ENCODE measurements at places on chromosomes 16 and 17. TPM values are rescaled to one million over a fixed set of nuclear protein-coding genes. Genes with fewer than 3 reads are reported as not detected.
A peak's percentile ranks its signal among the peaks of the same experiment; 100 is the strongest.

- DNase-seq: no peak
Measured at GRCh38 chr17:28704219-28704858, 7.3 kb downstream of the PROCA1 start.

GRCh38 chr16:68073902-68074760, 11.0 kb upstream of the NFATC3 start:
- no peak for DNase-seq

- no peak for DNase-seq
Measured at GRCh38 chr17:78357672-78358537, 2.0 kb downstream of the SOCS3 start.

DNA sequence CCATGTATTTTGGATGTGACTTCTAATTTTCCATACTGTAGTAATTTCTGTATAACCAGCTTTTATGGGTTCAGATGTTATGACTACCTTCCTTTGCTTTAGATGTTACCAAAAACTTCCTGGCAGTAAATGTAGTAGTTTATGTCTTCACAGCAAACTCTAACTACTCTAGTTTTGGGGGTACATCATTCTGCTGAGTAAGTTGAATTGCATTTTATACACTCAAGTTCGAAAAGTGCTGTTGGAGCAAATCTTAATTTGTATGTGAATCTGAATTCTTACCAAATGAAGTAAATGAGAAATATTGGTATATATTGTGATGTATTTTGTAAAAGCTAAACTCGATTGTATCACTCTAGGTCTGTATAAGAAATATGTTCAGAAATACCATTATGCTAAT, 728.3 kb upstream of the CDH8 start:
- no peak for DNase-seq

DNA sequence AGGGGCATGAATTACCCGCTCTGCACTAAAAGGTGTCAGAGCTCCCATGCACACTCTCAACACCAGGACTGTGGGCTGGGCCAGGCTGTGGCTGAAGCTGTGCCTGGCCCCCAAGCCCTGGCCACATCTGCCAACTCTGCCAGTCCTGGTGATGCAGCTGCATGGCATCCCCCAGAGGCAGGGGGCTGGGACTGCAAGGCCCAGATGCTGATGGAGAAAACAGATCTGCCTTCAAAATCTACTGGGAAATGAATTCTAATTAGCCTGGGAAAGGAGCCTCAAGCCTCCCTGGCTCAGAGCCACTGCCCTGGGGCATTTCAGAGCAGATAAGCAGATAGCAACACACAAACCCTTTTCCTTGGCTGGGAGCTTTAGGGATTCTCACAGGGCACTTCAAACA, 3.4 kb downstream of the CHST6 start:
- DNase-seq: no peak

DNA sequence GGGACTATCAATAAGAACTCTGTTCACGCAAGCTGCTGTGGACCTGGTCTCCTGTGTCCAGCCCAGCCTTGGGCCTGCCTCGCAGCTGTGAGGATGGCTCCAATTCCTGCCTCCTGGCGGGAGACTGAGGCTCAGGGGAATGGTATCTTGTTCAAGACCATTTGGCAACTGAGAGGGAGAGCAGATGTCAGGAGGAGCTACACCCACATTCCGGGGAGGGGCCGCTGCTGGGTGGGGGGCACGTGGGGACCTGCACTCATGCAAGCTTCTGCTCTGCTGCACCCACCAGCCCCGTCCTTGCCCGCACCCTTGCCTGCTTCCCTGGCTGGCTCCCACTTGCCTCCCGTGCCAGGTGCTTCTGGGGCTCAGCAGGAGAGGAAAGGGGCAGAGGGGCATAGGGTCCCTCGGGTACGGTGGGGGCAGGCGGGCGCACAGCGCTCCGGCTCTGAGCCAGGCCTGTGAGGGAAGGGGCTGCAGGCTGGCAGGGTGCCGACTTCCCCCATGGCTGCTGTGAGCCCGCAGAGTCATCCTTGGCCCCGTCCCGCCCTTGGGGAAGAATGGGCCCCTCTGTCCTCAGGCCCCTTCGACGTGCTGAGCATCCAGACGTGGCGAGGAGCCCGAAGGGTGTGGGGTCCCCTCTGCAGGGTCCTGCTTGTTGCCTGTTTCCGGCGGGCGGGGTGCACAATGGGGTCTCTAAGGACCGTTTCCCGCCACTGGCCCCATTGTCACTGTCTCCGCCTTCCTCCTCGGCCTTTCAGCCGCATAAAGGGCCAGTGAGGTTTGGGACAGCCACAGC, 2.7 kb downstream of the METRN start:
- no peak for DNase-seq

DNA sequence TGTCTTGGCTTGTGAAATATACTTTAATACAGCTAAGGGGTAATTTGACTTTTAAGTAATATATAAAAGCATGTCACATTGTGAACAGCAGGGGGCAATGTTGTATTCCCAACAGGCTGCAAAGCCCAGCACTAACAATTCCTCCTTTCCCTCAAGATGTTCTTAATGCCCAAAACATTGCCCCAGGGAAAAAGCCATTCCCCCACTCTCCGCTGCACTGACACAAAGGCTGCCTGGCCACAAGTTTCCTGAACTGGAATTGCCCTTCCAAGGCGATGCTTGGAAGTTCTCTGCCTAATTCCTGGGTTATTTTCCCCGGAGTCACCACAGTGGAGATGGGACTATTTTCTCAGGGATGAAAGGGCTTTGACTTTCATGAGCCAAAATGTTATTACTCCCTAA, 27.2 kb downstream of the CLEC16A start:
- DNase-seq: peak; percentile 63

DNA sequence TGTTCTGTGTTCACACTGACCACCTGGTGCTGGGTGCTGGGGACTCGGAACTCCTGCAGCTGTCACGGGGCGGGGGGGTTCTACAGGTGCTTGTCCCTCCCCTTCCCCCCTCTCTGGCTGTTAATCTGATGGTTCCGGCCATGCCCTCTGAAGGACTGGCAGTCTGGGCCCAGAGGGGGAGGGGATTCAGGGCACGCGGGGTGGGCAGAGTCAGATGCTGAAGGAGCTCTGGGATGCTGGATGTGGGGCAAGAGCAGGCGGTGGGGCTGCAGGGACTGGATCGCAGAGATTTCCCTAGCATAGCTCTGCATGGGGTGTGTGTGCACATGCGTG, 5.4 kb upstream of the TBX21 start:
- no peak for DNase-seq

- no peak for DNase-seq
Measured at GRCh38 chr17:57962279-57963148, 7.3 kb upstream of the CUEDC1 start.

DNA sequence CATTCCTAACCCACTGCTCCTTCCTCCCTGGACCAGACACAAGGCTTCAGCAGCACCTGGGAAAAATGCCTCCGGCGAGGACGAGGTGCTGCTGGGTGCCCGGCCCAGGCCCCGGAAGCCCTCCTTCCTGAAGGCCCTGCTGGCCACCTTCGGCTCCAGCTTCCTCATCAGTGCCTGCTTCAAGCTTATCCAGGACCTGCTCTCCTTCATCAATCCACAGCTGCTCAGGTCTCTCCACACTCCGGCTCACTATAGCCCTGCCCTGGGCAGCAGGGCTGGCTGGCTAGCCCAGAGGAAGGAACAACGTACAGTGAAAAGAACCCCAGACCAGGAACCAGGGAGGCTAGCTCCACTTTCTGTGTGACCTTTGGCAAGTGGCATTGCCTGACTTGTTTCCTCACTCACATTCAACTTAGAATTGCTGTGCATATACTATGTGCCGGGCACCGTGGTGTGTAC, 26.2 kb downstream of the ABCC3 start:
- no peak for DNase-seq

DNA sequence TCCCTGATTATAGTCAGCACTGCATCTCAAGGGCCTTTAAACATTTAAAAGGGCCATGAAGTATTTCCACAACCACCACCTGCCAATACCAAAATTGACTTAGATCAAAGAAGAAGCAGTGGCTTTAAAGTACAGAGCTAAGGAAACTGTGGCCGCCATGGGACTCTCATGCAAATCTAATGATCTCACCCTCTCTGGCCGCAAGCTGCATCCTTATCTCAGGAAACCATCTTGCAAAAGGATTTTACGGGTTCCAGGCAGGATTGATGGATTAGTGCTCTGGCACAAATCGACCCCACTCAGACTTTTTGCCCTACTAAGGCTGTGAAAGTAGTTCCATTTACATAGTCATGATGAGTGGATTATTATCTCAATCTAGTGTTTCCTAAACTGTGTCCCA, 22.6 kb downstream of the CDRT4 start:
- peak; percentile 90 for DNase-seq

DNA sequence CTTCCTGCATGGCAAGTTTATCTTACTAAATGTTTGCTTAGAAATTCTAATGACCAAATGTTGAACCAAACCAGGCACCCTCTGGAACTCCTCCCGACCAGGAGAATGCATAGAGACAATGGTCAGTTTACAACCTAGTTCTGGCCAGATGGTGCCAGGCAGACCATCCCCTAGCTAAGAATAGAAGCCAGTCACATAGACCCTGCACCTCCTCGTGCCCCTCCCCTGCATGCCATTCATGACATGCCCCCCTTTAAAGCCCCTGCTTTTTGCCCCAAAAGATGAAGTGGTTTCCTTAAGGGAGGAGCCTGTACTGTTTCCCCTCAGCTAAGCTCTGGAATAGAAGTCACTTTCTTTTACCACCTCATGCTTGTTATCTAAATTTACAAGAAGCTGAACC, 6.6 kb upstream of the CPHXL start:
- no peak for DNase-seq

GRCh38 chr16:8937803-8938202, 25.9 kb downstream of the USP7 start:
- no peak for DNase-seq

- no peak for DNase-seq
Measured at GRCh38 chr17:33753452-33753851, 460.4 kb upstream of the ASIC2 start.

DNA sequence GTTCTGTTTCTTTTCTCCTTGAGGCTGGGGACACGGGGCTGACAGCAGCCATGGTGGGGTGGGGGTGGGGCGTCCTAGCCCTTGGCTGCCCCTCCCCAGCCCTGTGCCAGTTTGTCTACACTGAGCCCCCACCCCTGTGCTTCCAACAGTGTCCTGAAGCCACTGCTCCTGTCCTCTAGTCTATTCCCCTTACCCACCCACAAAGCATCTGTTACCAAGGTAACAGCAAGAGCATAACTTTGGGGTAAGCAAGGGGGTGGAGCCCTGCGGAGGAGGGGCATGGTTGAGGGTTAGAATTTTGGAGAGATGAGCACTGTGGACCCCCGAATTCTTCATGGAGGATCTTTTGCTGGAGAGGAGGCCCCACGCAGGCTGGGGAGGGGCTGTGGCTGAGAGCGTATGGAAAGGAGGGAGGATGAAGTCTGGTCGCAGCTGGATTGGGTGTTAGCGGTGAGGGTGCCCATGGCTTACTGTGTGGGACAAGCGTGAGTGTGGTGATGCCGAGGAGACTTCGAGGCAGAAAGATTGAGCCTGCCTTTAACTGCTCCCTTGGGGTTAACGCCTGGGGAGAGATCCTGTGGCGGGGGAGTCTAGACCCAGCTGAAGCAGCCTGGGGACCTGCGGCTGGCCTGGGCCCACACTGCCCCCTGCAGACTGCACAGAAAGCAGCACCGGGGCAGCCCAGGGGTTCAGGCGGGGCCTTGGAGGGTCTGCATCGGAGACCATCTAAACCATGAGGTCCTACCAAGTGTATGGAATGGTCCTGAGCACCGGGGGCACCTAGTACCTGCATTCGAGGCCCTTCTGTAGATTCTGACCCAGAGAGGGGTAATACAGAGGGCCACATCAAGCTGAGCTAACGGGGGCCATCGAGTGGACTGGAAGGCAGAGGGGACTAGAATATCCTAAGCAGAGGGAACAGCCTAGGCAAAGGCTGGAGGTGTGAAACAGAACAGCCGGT, 6.1 kb upstream of the STAC2 start:
- DNase-seq: no peak

DNA sequence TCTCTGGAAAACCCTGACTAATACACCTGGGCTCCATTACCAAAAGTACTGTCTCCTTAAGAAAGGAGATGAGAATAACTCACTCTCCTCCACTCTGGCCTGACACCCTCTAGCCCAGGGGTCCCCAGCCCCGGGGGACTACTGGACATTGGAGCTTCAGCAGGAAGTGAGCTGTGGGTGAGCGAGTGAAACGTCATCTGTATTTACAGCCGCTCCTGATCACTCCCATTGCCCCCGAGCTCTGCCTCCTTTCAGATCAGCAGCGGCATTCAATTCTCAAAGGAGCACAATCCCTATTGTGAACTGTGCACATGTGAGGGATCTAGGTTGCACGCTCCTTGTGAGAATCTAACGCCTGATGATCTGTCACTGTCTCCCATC, 126.3 kb upstream of the TNRC6C start:
- no peak for DNase-seq

- DNase-seq: no peak
Measured at GRCh38 chr17:17305281-17305801, 2.2 kb downstream of the NT5M start.

GRCh38 chr16:56982695-56983094, 6.7 kb upstream of the NLRC5 start:
- DNase-seq: no peak

DNA sequence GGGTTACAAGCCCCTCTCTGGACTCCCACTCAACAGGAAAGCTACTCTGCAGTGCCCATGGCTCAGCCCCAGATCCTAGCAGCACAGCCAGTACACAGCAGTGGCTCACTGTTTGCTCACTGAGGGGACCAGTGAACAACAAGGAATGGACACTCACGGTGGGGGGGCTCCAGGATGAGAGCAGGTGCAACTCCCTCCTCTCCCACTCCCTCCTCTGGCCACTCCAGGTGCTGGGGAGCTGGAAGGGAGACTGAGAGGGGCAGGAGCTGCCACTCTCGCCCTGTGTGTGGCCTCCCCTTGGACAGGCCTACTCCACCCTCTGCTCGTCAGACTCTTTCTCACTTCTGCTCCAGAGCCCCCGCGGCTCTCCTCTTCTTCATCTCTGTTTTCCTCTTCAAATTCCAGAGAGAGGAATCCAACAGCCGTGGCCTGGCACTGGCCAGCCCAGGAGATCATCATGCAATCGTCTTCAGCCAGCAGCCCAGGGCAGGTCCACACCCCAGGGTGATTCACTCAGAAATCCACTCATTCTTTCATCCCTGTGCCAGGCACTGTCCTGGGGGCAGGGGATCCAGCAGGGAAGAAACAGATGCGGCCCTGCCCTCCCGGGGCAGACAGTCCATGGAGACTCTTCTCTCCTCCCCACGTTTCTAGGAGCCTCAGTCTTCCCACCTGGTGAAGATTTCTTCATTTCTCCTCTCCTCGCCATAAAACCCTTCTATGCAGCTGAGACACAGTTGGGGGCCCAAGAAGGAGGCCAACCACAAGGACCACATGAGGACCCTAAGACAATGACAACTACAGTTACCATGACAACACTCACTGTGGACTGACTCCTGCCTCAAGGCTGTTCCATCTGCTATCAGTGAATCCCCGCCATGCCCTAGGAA, 30.7 kb downstream of the CFAP20 start:
- DNase-seq: no peak

Gene KRT31
- not detected for total RNA-seq

Gene ENPP7
- total RNA-seq: not detected

Gene KRT13
- not detected for total RNA-seq

Gene NHLRC4
- 2.7 TPM for total RNA-seq

Gene KRT39
- not detected for total RNA-seq

Gene FOXC2
- total RNA-seq: 21.7 TPM

Gene RUNDC3A
- total RNA-seq: 0.82 TPM

Gene NPIPA2
- 5.0 TPM for total RNA-seq

Measured in glomerular endothelial cell (primary cell).